NCI-H2029 (cell line): ENCODE measurements at places on chromosomes 3 and 15.

GRCh38 chr3:5464649-5465048, 277.1 kb downstream of the EDEM1 start:
- no peak for DNase-seq

- peak; percentile 80 for DNase-seq
Measured at GRCh38 chr3:169657351-169658124, 6.0 kb downstream of the MECOM start.

DNA sequence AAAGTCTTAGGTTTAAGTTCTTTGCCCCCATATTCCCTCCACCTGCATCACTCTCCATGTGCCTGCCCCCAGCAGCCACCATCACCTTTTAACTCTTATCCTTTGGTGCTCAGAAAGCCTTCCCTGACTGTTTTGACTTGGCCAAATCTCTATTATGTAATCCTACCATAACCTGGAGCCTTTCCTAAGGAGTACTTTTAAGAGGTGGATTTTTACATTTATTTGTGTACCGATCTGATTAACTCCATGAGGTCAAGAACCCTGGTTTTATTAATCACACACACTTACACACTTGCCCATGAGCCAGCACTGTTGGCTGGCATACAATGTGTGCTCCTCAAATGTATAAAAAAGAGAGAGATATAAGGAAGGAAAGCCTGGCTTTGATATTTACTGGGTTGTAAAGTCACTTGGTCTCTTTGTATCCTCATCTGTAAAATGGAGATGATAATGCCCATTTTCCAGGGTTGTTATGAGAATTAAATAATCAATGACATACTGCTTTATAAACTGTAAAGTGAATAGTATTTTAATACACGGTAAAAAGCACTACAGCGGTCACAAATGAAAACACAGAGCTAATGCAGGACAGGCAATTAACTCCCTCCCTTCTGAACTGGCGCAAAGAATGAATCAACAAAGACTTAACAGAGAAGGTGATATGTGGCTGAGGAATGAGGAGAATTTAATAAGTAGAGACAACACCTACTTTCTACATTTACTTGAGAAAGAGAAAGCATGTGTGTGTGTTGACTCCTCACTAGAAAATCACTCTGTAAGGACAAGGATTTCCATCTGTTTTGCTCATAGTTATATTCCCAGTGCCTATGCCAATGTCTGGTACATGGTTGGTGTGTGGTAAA, 45.4 kb downstream of the ATP13A4 start:
- DNase-seq: no peak

DNA sequence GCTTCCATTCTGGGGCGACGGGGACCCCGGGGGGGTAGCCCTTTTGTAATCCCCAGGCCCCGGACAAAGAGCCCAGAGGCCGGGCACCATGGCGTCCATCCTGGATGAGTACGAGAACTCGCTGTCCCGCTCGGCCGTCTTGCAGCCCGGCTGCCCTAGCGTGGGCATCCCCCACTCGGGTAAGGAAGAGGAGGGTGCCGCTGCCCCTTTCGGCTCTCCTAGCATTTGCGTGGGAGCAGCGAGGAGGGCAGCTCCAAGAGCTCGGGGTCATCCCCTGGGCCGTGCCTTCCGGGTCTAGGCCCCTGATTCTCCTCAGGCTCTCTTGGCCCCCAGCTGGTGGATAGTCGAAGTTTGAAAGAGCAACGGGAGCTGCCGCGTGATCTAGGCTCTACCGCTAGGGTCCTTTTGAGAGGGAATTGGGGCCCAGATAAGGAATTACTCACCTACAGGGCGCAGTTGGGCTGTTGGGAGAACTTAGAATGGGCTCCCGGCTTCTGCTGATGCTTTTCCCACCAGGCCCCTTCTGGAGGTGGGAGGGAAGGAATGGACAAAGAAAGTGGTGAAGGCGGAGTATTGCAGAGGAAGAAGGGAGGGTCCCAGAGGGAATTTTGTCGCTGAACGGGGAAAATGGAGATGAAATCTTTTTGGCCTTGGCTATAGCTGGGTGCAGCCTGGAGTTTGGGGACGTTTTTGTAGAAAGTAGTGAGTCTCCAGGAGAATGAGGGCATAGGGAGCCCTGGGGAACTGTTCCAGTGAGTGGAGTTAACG, 615 bp downstream of the VPS18 start:
- no peak for DNase-seq

- peak; percentile 87 for DNase-seq
Measured at GRCh38 chr15:90165659-90166489, 35.3 kb upstream of the SEMA4B start.

DNA sequence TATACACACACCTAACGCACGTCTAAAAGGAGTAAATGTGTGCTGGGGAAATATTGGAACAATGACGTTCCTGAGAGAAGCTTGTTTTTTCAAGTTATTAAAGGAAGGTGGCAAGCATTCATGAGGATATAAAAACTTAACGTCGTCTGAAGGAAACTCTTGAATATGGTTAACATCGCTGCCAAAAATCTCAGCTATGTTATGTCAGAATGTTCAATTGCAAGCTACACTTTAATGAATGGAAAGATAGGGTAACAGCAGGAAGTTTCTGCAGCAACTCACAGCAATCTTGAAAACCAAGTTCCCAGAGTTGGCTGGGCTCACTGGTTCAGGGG, 54.3 kb upstream of the MEF2A start:
- DNase-seq: no peak
